MV-4-11 (cell line): ENCODE measurements at places on chromosomes 5 and 9.

DNA sequence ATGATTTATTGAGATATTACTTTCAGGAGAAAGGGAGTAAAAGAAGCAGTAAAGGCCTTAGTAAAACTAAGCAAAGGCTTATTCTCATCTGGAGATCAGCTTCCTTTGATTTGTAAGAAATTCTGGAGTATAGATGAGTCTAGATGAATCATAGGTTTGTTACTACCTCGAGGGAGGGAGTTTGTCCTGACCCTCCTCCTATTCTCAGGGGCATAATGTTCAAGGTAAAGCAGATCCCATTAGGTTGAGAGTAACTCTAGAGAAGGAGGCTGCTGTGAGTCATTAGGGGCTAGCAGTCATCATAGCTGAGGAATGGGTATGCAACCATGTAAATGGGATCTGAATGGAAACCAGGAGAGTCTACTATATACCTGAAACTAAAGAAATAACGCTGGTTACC lies 155.5 kb upstream of the MOCS2 start:
- no peak for DNase-seq

GRCh38 chr5:176644878-176645670 lies 2.2 kb upstream of the TSPAN17 start:
- DNase-seq: no peak

DNA sequence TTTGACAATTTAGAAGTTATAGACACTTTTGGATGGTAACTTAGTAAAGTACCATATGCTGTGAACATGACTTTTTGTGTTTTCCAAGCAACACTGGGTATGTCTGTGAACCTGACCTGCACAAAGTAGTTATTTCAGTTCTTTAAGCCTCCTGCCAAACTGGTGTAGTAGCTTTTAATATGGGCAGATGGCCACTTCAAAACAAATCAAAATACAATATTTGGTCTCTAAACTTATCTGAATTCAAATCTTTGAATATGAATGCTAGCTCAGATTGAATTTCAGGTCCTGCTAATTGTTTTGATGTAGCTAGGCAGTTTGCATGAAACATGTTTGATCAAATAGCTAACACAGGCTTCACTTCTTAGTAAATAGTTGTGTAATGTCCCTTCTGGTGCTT lies 1176.7 kb upstream of the CDH9 start:
- no peak for DNase-seq

DNA sequence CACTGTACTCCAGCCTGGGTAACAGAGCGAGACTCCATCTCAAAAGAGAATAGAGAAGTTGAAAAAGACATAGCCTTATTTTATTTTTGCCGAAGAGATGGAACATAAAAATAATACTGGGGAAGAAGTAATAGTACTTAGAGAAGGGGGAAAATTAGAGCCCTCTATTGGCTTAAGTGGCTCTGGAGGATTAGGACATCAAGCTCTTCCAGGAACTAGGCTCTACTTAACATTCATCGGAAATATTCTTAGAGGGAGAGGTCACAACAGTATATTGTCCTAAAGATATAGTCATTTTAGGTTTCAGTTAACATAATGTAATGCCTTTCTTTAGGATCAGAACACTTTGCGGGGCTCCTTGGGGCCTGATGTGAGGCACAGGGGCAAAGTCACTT lies 86.0 kb upstream of the PLPP1 start:
- DNase-seq: no peak

GRCh38 chr5:102731693-102732092 lies 23.4 kb upstream of the PAM start:
- no peak for DNase-seq
